ENCODE measurements at places on chromosomes 2 and 18.

- no peaks in the 10 kb centered on the region for H3K4me1 ChIP-seq
- H3K27ac ChIP-seq, result no peak overlapping the region
- H3K27me3 ChIP-seq, result no peaks in the 10 kb centered on the region
- no peak overlapping the region for H3K4me3 ChIP-seq
- no peak for DNase-seq
Measured at GRCh38 chr2:218500501-218501060, 67.6 kb downstream of the USP37 start.

- H3K27ac ChIP-seq, result no peak overlapping the region
- H3K27me3 ChIP-seq, result no peaks in the 10 kb centered on the region
- DNase-seq, result no peak
- H3K4me3 ChIP-seq, result no peak overlapping the region
- H3K4me1 ChIP-seq, result no peaks in the 10 kb centered on the region
- no peaks in the 10 kb centered on the region for H3K36me3 ChIP-seq
Measured at GRCh38 chr2:16250886-16251285, 310.5 kb downstream of the MYCN start.

DNA sequence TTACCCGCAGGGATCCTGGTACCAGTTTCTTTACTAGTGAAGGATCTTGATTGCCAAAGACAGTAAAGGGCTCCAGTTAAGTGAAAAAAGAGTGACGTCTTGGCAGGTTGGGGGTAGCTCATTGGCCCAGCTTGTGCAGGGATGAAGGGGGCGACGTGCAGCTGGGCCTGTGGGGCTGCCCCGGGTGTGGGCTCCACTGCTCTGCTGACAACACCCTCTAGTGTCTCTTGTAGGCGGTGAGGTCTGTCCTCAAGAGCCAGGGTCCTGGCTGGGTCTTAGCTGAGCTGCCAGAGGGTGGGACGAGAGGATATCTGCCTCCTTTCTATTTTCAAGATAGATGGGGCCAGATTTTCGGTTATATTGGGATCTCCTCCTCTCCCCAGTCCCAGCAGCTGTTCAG lies 6.1 kb downstream of the ARHGEF4 start:
- H3K4me1 ChIP-seq, result no peaks in the 10 kb centered on the region
- no peak for DNase-seq
- H3K36me3 ChIP-seq, result no peaks in the 10 kb centered on the region
- no peak overlapping the region for H3K27ac ChIP-seq
- H3K27me3 ChIP-seq, result peaks cover 60% of the 10 kb centered on the region

DNA sequence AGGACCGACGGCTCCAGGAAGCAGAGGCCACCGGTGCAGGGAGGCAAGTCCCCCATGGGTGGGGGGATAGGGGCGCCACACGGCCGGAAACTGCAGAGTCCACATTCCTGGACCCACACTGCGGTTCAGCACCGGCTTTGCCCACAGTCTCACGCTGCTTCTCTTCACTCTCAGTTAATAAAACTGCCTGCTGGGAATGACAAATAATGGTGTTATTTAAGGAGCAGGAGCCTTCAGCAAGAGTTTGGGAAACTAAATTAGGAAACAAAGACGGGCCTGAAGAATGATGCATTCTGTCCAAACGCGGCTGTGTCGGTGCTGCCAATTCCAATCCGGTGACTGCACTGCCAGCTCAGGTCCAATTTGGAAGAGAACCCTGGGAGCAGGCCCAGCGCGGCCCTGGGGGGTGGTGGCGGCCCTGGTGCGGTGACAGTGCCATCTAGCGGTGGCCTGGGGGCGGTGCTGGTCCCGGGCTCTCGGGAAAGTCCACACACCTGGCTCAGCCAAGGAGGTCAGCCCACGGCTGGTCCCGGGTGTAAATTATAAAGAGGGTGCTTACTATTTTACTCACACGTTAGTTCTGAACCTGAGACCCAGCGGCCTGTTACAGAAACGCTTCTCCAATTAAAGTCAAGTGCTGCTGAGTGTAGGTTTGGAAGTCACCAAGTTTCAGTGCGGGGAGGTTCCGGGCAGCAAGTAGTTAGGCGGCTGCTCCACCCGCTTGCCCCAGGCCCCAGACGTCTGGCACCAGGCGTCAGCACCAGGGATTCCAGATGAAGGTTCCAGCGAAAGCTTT lies 73.1 kb upstream of the PXDN start:
- peak; percentile 27 for DNase-seq
- H3K27me3 ChIP-seq, result no peaks in the 10 kb centered on the region
- no peak overlapping the region for H3K4me3 ChIP-seq
- H3K4me1 ChIP-seq, result peaks cover 2% of the 10 kb centered on the region
- H3K36me3 ChIP-seq, result no peaks in the 10 kb centered on the region

GRCh38 chr2:106584304-106584954 lies 97.3 kb downstream of the CD8B2 start:
- peaks cover 19% of the 10 kb centered on the region for H3K4me1 ChIP-seq
- no peaks in the 10 kb centered on the region for H3K36me3 ChIP-seq
- no peak overlapping the region for H3K27ac ChIP-seq
- no peak for DNase-seq
- no peak overlapping the region for H3K4me3 ChIP-seq

- H3K27ac ChIP-seq, result no peak overlapping the region
- H3K4me1 ChIP-seq, result peaks cover 16% of the 10 kb centered on the region
- H3K36me3 ChIP-seq, result peaks cover 4% of the 10 kb centered on the region
- no peaks in the 10 kb centered on the region for H3K27me3 ChIP-seq
- H3K4me3 ChIP-seq, result no peak overlapping the region
- no peak for DNase-seq
Measured at GRCh38 chr2:230422149-230422548, 6.1 kb downstream of the SP100 start.

DNA sequence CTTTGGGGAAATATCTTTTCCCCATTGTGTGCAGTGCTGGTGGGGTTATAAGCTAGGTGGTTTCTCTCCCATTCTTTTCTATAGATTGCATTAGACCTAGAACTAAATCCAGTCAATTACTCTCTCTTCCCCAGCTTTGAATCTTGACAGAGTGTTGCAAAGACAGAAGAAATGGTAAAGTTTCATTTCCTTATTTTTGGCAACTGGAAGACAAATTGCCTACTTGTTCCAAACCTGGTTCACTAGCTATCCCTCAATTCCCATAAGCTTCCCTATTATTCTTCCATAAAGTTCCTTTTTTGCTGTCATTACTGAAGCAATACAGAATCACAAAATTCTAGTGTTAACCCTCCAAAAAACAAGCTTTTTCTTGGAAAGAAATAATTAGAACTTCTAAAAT lies 94.0 kb upstream of the ITGA4 start:
- H3K4me1 ChIP-seq, result peaks cover 7% of the 10 kb centered on the region
- no peak overlapping the region for H3K4me3 ChIP-seq
- no peaks in the 10 kb centered on the region for H3K36me3 ChIP-seq
- no peak overlapping the region for H3K27ac ChIP-seq
- DNase-seq, result no peak

- peaks cover 2% of the 10 kb centered on the region for H3K36me3 ChIP-seq
- H3K4me3 ChIP-seq, result no peak overlapping the region
Measured at GRCh38 chr2:59034106-59034505, 793.0 kb upstream of the FANCL start.
